ENCODE measurements at places on chromosomes 3 and 15. TPM values are rescaled to one million over a fixed set of nuclear protein-coding genes. Genes with fewer than 3 reads are reported as not detected.

GRCh38 chr15:82894971-82895520, 57.5 kb downstream of the HOMER2 start:
- no peak for DNase-seq

GRCh38 chr3:43477600-43477999, 144.2 kb downstream of the ANO10 start:
- no peak for DNase-seq

DNA sequence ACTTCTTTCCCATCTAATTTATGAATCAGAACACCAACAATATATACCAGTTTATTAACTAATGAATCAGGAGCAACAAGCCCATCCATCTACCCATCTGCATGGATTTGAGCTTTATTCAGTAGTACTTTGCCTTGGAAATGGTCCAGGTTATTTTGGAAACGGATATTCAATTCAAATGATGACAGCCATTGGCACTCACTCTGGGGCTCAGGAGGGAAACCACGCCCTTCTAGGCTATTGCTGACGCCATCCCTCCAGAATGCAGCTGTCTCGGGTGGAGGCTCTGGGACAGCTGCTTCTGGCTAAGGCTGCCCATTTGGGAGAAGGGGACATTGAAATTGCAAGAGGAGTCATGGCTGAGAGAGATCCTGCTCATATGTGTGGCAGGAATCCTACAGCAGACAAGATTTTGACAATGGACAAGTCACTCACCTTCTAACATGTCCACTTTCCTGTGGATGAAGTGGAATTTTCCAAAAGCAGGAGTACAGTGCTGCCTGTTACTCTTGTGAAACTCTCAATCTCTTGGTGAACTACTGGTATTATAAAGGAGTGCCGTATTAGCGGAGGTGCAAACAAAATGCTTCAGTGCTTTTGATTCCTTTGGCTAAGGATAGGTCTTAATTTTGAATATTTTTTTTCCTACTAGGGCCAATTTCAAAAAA, 29.3 kb upstream of the TRAK1 start:
- peak; percentile 92 for DNase-seq

DNA sequence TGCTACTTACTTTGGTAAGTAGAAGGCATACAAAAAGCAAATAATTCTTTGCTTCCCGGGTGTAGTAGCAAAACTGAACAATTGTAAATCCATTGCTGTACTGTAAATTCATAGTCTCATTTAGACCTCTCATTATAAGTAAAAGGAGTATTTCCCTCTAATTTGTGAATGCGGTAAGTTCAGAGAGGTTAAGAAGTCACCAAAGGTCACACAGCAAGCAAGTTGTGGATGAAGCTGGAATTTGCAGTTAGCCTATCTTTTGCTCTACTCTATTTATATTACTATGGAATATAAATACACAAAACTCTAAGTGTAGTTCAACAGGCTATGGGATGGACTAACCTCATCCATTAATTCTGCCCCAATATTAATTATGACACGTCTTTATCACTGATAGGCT, 508.3 kb downstream of the MCTP2 start:
- DNase-seq, result no peak

NPAP1 gene
- 0.28 TPM for total RNA-seq

DNA sequence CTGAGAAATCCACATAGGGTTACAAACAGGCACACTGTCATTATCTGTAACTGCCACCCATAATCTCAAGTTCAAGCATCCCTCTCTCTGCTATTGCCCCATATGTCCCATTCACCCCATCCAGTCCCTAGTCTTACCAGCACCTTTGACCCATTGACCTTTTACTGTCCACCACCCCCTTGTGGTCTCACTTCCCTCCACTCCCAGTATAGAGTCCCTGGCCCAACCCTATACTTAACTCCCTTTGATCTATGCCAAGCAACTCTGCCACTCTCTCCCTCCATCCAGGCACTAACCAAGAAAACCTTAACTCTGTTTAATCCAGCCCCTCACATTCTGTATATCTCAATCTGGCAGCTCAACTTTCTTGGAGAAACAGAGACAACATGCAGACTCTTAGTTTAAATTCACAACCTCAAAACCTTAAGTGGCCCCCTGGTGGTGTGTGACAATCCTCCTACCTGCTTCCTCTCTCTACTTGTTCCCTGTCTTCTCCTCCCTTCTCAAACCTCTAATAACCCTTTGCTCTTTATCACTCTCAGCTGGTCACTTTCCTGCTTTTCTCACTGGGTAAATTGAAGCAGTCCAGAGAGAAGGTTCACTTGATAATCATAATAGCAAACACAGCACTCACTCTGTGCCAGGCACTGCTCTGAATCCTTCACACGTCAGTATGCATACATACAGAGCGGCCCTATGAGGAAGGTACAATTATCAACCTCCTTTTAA, 162.7 kb downstream of the STT3B start:
- no peak for DNase-seq

- DNase-seq, result peak; percentile 10
Measured at GRCh38 chr15:31571676-31572075, 245.0 kb downstream of the KLF13 start.

Measured in cardiac muscle cell (in vitro differentiated cells and primary cell).